ENCODE measurements at places on chromosomes 3 and 15. TPM values are rescaled to one million over a fixed set of nuclear protein-coding genes. Genes with fewer than 3 reads are reported as not detected.

Gene A4GNT
- total RNA-seq, result not detected

Gene IDH2
- 43.2 TPM for total RNA-seq

Gene PP2D1
- not detected for total RNA-seq

DNA sequence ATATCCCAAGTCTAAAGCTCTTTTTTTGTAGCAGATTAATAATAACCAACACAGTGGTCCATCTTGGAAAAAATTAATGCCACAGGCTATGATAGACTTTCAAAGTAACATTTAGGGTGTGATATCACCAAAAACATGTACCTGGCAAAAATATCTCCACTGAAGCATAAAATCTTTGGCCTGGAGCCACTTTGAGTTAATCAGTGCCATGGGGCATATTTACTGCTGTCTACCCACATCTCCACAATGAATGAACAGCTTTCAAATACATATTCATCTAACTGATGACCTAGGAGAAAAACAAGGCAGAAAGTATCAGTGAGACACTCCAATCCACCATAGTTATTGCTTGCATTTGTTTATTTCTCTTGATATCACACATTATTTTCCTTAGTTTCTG is 296.0 kb upstream of the MDFIC2 start:
- DNase-seq, result no peak

DNA sequence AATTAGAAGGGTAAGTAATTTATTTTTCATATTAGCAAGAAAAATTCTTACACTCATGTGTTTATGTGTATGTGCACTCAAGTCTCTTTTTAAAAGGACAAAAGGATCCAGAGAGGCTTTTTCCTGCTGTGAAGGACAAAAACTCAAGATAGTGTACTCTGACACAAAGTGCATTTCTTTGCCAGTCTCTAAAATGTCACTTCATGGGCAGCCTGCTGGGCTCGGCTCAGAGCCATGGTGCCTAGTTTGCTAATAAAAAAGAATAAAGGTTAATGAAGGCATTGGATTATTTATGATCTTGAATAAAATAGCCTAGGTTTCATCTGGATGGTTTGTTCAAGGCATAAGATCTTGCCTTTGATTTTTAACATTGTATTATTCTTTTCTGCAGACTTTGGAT is 989.0 kb downstream of the TBL1XR1 start:
- DNase-seq, result no peak

DNA sequence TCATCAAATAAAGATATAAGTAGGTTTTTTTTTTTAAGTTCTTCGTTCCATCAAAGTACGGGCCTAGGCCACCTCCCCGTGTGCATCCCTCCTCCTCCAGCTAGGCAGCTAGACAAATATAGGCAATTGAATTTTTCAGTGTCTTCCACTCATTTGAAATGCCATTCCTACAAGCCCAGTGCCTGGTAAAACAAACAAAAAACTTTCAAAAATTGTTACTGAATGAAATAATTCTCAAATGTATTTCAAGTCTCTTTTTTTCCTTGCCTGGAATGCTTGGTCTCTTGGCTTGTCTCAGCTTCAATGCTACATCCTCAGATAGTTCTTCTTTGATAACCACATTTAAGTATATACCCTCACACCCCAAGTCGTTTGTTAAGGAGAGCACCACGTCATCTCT is 3.8 kb downstream of the EIF2AK4 start:
- DNase-seq, result no peak

DNA sequence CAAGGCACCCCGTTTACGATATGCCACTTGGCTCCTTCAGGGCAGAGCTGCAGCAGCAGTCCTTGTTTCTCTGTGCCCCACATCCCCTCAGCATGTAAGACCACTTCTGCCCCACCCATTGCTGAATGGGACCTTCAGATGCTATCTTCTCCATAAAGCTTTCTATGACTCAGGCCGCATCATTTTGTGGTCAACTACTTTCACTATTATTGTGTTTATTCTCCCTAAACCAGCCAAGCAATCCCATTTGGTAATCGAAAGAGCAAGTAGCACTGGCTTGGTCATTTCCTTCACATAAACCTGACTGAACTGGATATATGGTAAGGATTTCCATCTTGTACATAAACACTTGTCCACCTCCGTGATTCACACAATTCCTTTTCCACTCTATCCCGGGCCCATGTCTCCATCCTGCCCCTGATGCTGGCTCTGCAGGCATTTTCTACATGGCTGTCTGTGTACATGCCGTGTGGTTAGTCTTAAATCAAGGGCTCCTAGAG is 25.7 kb downstream of the LIPC start:
- peak; percentile 76 for DNase-seq

DNA sequence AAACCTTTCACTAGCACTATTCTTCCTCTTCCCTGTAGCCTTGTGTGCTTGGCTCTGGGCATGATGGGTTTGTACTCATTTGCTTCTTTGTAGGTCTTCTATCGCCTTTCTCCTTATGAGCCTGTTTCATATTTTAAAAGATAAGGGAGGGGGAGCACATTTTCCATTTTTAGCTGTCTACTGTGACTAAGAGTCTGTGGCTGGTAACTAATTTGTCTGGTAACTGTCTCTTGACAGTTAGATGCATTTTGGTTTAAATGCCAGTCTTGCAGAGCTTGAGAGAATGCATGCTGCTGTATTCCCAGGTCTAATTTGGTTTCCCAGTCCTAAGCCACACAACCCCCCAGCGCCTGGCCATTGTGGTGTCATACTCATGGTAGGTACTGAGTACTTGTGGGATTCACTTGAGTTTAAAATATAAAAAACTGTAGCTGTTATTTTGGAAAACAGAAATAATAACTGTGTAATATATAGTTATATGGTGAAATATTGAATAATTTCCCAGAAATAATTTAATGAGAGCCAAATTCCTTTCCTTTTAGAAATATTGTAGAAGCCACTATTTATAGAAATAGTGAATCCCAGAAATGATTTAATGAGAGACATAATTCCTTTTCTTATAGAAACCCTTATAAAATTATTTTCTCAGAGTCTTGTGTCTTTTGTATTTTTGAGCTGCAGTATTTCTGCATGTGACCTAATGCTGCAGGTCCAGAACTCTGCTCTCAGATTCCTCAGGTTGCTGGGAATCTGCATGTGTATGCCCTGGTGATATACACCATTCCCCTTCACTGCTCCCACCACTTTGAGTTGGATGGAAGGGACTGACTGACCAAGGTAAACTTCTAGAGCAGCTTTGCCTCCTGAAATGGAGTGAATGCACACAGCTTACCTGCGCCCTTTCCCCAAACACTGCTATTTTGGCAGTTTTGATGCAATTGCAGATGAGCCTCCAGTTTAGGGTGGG is 13.9 kb upstream of the GPR171 start:
- no peak for DNase-seq

DNA sequence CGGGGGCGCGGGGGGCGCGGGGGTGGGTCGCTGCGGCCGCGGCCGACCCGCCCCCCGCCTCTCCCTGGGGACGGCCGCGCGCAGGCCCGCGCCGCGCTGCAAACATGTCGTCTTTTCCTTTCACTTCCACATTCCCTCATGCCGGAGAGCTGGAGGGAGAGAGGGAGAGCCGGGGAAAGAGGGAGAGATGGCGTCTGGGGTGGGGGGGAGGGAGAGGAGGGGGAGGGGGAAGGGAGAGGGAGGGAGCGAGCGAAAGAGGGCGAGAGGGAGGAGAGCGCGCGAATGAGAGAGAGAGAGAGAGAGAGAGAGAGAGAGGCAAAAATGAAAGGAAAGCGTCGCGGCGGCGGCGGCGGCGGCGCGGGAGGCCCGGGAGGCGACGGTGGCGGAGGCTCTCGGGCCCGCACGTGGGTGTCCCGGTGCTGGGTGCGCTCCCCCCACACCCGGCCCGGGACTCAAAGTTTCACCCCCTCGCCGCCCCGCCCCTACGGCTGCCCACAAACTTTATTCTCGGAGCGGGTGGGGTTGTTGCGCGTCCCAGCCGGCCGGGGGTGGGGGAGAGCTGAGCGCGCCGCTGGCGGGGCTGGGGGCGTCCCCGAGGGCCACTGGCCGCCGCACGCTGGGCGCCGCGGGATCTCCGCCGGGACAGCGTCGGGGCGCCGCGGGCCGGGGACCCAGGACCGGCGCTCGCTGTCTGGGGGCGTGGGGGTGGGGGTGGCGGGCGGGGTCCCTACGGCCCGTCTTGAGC is 731 bp downstream of the ZNF710 start:
- DNase-seq, result peak; percentile 37

GRCh38 chr3:131526801-131527347 is 24.1 kb upstream of the MRPL3 start:
- DNase-seq, result no peak

GRCh38 chr3:151925419-151925818 is 52.0 kb downstream of the SUCNR1 start:
- DNase-seq, result peak; percentile 73

Data from H4 (cell line).